Testis (tissue), 5 donors: ENCODE measurements at places on chromosomes 7 and 10.

DNA sequence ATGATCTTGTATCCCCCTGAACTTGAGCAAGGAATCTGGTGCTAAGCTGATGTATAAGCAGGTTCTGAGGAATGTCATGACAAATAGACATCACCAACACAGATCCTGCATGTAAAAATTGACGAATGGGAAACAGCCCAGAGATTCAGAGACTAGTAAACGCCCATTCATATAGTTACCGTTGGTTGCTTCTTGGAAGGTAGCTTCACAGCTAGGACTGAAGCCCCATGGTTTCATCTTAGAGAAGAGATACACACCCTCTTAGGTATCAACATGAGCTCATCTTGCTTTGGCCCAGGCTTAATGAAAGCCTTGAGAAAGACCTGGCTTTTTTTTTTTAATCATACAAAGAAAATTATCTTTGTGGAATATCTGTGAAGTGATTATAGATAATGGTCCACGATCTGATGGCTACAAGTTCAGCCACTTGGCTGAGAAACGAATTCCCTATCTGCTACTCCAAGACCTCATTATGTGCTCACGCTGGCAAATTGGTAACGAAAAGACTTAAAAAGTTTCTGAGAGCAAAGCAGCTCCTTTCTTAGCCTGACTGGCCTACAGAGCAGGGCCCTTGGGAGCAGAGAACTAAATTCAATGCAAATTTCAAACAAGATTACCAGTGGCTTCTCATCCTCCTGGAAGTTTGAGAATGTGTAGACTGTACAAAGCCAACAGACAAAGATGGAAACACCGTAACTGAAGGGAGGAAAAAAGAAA, 181.1 kb downstream of the NRP1 start:
- DNase-seq = no peak

DNA sequence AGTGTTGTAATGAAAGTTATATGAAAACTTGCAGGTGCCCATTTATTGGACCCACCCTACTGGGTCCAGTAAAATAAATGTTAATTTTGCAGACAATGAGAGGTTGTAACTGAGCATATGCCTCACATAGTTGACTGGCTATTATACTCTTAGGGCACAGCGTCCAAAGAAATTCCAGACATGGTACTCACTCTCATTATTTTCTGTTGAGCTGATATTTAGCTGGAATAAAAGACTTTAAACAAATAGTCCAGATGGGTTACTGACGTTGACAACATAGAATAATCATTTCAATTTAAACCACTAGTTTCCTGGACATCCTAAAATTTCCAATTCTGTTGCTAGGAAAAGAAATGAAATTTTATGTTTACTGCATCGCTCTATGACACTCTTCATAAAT, 174.5 kb downstream of the ZNF365 start:
- no peak for DNase-seq

DNA sequence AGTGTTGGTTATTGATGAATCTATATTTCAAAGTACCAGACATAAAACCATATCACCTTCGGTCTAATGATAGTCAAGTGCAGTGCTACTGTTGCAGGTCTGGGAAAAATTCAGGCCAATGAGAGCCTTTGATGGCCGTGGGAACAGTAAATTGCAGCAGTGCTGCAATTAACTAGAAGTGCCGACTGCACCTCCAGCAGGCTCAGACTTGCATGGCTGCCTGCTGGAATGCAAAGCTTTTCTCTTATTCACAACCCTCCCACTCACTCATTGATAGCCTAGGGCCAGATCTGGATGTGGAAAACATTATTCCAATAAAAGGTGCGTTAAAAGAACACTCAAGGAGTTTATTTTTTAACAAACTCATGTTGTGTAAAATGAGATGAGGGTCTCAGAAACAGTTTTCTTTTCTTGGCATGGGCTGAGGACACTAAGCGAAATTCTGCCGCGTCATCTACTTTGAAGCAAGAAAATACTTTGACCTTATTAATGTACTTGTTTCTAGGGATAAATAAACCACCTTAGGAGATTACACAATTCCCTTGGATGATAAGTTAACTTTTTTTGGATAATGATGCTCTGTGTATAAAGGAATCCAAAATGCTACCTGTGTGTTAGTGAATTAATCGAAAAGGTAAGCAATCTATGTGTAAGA, 17.1 kb downstream of the PLXDC2 start:
- DNase-seq = no peak

DNA sequence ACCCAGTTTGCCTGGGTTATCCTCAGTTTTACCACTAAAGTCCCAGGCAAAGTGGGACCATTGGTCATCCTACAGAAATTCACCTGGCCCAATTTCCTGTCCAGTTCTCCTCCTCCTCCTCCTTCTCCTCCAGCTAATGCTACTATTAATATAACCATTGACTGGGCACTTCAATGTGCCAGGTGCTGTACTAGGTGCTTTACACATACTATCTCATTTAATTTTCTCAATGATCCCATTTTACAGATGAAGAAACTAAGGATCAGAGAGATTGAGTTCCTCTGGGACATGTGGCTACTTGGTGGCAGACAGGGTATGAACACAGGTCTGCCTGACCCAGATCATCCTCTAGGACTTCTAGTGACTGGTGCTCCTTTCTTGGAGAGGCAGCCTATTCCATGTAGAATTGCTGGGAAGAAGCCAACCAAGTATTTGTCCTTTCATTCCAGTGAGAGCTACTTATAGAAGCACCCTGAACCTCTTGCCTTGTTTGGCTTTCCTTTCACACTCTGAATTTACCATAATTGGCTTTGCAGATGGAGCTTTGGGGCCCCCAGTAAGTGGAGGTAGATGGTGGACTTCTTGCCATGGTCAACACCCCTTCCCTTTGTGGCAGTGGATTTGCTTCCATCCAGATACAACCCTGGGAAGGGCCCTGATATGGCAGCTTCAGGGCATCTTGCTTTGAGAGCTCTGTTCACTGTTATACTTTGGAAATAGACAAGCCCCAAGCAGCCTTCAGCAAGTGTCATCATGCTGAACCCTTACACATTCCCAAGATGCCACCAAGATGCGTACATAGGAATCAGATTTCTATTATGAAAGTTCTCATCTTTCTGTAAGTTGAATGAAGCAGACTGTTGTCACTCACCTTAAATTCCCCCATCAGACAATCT, 78.7 kb downstream of the MYOF start:
- DNase-seq = no peak

GRCh38 chr10:94353336-94353735, 9.4 kb downstream of the NOC3L start:
- no peak for DNase-seq
